ENCODE measurements at places on chromosomes 6 and 20. TPM values are rescaled to one million over a fixed set of nuclear protein-coding genes. Genes with fewer than 3 reads are reported as not detected.

FOXF2 gene
- 0.10 TPM for polyA plus RNA-seq

ID4 gene
- 136 TPM for polyA plus RNA-seq

TRPC4AP gene
- 70.6 TPM for polyA plus RNA-seq

TRIM40 gene
- polyA plus RNA-seq = not detected

DNA sequence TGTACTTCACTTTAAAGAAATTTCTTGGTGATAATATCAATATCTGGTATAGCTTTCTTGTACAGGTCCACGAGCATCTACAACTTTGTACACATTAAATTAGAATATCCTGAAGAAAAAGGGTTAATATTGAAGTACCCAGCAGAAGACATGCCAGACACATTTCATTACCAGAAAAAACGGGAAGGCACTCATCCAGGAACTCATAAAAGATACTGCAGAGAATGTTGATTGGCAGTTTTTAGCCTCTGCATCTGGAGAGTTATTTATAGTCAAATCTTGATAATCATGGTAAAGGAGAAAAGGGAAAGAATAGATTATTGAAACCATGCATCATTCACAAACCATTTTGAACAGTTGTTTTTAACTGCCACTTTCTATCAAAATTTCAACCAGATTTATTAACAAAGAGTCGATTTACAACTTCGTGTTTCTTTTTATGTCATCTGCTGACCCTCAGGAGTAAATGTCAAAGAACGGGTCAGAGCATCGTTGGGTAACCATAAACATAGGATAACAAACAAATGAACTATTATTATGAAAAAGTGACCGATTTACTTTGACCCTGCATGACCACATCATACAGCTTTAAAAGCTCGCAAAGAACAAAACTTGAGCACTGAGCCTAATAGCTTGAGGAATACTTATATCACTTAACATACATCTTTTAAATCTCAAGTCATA, 229.2 kb upstream of the SGK1 start:
- no peak for DNase-seq

GRCh38 chr6:170279977-170280688, 10.7 kb downstream of the DLL1 start:
- DNase-seq = no peak

- peak; percentile 15 for DNase-seq
Measured at GRCh38 chr6:19070520-19070919, 683.4 kb downstream of the RNF144B start.

DNA sequence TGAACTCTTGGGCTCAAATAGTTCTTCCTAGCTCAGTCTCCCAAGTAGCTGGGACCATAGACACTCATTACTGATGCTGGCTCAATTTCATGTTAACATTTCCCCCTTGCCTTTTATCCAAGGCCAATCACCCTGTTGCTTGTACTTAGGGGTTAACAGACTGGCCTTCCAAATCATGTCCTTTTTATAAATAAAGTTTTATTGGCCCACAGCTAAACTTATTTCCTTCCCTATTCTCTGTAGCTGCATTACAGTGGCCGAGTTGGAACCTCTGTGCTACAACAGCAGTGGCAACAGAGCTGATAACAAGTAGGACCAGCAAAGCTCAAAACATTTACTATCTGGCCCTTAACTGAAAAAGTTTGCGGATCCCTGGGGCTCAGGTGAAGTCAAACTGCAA, 109.8 kb downstream of the ZFP64 start:
- no peak for DNase-seq

DNA sequence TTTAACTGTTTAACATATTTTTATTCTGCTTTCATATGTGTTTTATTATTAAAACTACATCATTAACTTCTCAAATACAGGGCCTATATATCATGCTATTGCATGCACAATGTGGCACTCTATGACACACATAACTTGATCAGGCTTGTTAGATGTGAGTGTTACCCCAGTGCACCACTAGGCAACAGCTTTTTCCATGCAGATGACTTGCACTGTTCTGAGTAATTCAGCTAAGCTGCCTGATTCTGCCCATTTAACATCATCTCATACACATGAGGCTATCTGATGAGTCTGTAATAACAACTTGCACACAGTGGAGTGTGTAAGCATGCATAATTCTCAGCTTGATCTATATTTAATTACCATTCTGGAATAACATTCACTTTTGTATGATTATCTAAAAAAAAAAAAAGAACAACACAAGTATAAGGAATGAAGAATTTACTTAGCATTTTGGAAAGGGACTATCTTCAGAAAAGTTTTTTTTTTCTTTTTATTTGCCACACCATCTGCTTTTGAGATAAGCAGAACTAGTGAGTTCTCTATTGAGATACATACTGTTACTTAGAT, 83.1 kb downstream of the GRM1 start:
- DNase-seq = no peak

GRCh38 chr6:2229039-2229438, 16.4 kb downstream of the GMDS start:
- DNase-seq = no peak

DNA sequence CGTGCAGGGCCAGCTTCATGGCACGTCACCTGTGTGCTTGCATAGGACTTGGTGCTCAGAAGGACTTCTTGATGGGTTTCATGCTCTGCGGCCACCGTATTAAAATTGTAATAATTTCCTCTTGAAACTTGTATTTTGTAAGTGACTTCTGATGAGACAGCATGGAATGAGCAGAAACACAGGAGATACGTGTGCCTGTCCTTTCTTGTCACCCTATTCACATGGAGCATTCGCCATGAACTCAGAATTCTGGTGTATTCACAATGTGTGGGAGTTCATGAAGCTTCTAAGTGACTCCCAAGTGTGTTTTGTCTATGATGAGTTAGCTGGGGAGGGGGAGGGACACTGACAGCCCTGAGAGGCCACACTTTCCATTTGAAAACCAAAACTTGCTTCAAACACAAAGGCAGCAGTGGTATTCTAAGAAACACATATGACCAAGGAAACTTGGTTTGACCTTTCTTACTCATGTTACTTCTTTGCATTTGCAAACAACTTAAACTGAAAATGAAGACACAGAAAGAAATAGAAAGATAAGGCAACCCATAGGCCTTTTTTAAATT, 92.1 kb upstream of the NEDD9 start:
- DNase-seq = no peak

DNA sequence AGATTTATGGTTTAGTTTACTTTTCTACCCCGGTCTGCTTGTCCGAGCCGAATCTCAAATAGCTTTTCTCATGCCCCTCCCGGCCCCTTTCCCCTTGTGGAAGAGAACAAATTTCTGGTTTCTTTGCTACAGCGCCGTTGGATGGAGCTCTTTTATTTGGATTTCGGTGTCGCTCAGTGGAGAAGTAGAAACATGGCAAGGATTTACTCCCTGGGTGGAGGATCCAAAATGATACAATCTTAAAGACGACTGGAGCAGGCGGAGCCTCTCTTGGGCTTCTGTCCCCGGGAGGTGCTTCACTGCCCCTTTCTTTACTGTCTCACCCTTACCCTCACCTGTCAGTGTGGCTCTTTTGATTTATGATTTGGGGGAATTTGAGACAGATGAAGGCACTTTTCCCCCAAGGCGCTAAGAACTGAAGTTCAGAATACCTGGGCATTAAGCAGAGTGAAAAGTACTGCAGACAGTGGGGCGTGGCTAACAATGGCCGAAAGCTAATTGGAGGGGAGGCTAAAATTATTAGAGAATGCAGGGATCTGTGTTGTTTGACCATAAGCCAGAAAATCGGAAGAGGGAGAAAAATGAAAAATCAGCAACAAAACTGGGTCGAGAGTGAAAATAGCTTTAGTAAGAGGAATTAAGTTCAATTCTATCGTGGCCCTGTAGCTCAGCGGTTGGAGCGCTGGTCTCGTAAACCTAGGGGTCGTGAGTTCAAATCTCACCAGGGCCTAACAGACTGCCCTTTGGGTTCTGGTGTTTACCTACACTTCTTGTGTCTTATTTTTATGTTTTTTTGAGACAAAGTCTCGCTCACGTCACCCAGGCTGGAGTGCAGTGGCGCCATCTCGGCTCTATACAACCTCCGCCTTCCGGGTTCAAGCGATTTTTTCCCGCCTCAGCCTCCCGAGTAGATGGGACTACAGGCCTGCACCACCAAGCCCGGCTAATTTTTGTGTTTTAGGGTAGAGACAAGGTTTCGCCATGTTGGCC, 145.1 kb upstream of the ZNF184 start:
- DNase-seq = no peak

DNA sequence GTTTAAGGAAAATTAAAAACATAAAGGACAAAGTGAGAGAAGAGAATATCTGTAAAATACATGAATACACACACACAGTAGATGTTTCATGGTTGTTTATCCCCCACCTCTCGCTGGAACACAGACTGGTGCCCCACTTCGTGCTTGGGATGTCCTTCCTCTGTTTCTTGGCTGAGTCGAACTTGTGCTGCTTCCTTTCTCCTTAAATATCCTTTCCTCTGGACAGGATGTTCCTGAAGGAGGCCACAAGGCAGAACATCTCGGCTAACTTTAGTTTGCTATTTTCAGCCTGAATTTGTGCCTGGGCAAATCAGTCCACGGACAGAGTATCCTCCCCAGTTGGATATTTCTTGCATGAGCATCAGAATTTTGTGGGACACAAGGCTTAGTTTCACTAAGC, 54.7 kb upstream of the ZMYND8 start:
- no peak for DNase-seq

GRCh38 chr20:13870170-13870748, 85.4 kb downstream of the NDUFAF5 start:
- DNase-seq = no peak

DNA sequence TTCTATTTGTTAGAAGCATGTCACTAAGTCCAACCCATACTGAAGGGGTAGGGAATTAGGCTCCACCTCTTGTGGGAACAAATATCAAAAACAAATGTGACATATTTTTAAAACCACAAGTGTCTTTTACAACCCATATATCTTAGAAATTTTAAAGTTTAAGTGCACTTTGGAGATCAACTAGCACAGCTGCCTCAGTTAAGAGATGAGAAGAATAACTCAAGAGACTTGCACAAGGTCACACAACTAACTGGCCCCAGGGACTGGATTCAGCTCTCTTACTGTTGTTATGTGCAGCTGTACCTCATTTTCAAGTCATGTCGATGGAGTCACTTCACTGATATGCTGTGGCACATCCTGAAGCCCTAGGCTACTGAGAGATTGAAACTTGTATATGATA, 102.9 kb upstream of the BMP2 start:
- DNase-seq = no peak
